ENCODE measurements at places on chromosomes 6 and 20.

DNA sequence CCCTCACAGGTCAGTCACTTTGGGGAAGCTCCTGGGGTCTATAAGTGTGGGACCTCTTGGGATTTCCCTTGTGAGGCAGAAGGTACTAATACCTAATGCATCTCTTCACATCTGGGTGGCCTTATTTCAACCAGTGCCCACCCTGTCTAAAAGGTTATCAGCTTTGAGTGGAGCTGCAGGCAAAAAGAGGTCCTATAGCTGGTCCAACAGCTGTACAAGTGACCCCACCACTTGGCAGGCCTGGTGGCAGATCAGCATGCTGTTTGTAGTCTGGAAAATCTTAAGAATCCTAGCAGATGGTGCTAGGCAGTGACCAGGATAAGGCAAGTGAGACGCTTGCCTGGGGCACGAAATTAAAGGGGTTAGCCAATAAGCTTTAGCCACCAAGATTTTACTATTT lies 51.6 kb upstream of the GTSF1L start:
- DNase-seq: no peak

DNA sequence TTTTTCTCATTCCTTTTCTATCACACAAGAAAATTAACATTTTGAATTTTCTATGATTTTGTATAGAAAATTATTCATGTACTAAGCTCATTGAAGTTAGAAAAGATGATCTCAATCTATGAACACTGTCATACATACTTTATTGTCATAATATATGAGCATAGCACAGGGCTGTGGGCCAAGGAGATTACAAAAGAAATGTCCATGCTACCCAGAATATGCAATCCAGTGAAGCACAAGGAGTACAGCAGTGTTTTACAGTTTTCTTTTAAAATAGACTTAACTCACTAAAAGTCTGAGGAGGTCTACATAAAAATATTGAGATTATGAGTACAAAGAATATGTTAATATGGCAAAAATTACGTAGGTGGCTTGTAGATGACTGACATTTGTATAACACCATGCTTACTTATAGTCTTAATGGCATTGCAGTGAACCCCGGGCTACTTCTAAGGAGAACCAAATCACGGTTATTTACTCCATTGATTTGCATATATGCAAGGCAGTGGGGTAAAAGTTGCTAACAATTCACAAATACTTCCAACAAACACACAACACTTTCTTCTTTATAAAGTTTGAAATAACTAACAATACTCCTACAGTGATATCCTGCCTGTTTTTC lies 257.1 kb downstream of the BCKDHB start:
- DNase-seq: no peak

GRCh38 chr6:51266604-51267003 lies 447.9 kb downstream of the TFAP2B start:
- DNase-seq: no peak

GRCh38 chr6:74018825-74019224 lies 322.8 kb downstream of the CD109 start:
- no peak for DNase-seq

- no peak for DNase-seq
Observed at GRCh38 chr6:110556317-110557110, 80.1 kb upstream of the SLC22A16 start.

DNA sequence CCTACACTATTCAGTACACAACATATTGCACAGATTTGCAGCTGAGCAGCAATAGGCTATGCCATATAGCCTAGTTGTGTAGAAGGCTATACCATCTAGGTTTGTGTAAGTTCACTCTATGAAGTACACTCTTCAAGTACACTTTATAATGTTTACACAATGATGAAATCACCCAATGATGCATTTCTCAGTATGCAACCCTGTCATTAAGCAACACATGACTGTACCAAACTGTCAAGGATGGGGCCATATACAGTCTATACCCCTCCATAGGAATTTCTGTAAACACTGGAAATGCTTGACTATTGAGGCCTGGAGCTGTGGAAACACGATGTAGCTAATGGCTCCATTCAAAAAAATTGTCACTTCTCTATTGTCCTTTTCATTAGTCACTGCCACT lies 535.4 kb downstream of the EPM2A start:
- DNase-seq: no peak

Data from thoracic aorta (tissue), 2 donors.